Activated naive CD4-positive, alpha-beta T cell treated with anti-CD3 and anti-CD28 coated beads, Interleukin-2, amount 50 U/mL, for 72 hours (primary cell): ENCODE measurements at places on chromosomes 7 and 10.

DNA sequence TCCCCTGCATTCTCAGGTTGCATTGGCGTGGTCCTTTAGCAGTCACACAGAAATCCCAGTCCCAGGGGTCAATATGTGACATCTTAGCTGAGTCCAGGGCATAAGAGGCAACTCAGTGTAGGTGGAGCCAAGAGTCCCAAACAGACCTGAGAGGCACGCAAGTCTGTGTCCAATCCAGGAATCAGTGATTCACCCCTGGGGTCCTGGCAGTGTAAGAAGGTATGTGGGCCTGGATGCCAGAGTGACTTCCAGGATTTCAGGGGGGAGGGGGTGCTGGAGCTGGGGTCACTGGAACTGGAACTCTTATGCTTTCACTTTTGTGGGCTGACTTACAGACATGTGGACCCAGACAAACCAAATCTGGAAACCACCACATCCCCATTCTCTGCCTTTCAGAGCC lies 26.8 kb downstream of the FRMPD2 start:
- DNase-seq, result no peak

DNA sequence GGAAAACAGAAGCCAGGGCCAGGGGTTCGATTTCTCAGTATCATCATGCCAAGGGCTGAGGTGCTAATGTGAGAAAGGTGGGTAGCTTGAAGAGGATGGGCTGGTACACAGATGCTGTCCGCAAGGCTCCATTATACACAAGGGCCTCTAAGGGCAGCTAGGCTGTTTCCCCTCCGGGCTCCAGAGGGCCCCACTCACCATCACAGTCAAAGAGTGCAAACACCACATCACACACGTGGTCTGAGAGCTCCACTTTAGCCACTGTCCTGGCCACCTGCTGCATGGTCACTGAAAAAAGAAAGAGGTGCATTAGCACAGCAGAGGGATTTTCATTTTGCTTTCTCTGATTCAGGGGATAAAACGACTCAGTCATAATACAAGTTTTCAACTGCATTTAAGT lies 20.9 kb upstream of the DNAJB12 start:
- no peak for DNase-seq

DNA sequence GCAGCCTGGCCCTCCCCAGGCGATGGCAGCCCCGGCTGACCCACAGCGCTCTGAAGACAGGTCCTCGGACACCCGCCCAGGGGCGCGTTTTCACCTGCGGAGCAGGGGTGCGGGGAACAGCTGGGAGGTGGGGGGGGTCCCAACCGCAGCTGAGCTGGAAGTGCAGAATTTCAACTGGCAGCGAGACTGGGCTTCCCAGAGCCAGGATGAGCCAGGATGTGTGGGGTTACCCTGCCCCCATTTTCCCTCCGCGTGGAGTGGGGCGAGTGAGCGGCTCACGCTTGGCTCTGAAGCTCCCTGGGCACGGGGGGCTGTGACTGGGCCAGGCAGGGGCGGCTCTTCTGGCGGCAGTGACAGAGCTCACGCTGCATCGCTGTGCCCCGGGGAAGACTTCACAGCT lies 70.2 kb downstream of the DNAJB6 start:
- DNase-seq, result no peak

DNA sequence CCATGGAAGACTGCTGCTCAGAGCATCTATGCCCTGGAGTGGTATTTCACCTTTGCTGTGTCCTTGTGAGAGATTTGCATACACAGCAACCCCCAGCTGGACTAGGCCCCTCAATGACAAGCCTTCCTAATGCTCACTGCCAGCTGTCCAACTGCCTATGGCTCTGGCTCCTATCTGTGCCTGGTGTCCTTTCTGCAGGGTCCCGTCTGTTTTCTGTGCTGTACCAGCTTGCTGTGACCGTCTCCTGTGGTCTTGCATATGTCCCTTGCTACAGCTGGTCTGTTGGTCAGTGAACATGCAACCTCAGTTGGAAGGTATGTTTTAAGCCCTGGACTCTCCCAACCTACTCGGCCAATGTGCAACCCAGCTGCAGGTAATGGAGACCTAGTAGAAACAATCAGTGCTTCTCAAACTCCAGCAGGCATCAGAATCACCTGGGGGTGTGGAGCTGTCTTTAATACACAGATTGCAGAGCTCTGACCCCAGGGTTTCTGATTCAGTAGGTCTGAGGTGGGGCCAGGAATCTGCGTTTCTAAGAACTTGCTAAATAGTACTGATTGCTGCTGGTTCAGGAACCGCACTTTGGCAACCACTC lies 306.4 kb upstream of the ZNF32 start:
- DNase-seq, result no peak

DNA sequence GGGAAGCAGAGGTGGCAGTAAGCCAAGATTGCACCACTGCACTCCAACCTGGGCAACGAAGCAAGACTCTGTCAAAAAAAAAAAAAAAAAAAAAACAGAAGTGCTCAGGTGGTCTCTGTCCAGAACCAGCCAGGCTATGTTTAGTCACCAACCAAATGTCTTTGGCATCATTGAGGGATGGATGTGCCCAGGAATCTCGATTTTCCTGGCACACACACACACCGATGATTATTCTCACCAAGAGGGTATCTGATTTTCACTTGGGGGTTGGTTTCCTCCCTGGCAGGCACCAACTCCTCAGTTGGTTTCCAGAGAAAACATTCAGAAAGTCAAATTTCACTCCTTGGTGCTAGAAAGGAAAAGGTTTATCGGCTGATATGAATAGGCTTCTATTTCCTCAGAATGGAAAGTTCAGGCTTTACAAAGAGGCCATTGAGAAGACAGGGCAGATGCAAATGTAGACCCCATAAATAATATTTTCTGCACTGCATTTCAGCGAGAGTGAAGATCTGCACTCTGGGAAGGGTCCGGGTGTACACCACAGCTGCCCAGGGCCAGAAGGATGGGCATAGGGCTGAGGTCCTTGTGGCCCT lies 154.8 kb downstream of the TNS3 start:
- no peak for DNase-seq

GRCh38 chr10:58806970-58807628 lies 294.4 kb downstream of the BICC1 start:
- DNase-seq, result no peak

GRCh38 chr7:122984021-122984420 lies 11.5 kb downstream of the TAS2R16 start:
- DNase-seq, result no peak

DNA sequence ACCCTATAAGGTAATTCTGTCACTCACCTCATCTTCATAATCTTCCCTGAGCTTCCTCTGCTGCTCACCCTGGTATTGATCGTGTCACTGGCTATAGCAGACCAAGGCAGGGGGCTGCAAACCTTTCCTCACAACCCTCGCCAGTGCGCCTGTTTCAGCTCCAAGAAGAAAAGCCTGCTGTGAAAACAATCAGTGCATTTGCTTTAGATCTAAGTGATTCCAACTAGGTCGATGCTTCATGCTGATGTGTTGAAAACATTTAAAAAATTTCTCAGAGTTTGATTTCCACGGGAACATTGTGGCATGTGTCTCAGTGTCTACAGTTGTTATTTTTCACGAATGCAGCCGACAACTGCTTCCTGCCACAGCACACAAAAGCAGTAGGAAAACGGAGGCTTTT lies 27.3 kb downstream of the POU6F2 start:
- no peak for DNase-seq

- DNase-seq, result no peak
Measured at GRCh38 chr7:38477333-38477732, 153.8 kb downstream of the AMPH start.

- no peak for DNase-seq
Measured at GRCh38 chr7:129525225-129525862, 23.0 kb downstream of the SMKR1 start.

DNA sequence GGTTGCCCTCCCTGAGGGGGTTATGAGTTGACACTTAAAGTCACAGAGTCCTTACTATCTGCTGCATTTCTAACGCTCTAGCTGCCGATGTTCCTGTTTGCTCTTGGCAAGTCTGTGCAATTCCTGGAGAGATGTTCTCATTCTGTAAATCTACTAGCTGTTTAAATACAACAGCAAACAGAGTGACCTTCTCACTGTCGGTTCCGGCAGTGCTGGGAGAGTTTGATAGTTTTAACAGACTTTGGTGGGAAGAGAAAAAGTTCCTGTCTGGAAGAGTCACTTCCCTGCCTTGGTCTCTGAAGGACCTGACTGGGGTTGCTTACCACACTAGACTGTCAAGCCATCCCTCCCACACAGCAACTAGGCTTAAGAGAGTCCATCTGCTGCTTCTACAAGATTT lies 63.3 kb upstream of the ELMO1 start:
- no peak for DNase-seq

GRCh38 chr7:151248346-151249033 lies at the start of gene SMARCD3:
SMARCD3 (minus strand) TSS chr7:151248694; CDS start chr7:151248562, 132 bp downstream.
- DNase-seq, result no peak

DNA sequence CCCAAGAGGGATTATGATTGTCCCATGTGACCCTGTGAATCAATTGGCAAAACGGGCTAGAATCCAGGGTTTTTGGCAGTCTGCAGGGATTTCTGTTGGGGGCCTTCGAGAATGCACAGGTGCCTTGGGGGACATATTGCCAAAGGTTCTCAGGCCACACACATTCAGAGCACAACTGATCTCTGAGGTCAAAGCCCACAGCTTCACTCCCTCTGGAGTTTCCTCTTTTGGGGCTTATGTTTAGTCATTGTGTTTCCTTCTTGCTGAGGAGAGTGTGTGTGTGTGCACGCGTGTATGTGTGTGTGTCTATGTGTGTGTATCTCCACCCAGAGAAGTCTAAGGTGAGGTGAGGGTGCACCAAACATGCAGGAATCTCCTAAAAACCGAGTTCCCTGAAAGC lies 8.8 kb downstream of the PPIF start:
- peak; percentile 3 for DNase-seq

- DNase-seq, result no peak
Measured at GRCh38 chr10:61376908-61377368, 76.2 kb downstream of the TMEM26 start.

DNA sequence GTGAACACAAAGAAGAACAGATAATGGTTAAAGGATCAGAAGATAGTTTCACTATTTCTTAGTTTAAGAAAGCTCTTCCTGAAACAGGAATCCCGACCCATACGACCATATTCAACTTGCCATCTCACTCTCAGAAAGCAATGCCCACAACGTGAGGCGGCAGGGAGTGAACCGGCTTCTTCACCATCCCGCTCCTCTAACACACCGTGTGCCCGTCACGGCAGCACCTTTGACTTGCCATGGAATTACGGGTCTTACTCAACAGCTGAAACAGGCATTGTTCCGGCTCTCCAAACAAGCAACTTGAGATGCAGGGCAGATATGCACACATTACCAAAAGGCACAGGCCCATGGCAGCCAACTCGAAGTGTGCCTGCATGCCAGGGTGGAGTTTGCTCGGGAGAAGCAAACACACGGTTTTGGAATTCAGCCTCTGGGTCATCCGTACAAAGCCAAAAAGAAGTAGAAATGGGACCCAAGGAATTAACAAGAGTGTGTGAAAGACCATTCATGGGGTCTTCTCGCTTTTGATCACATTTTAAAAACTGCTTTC lies 293.6 kb downstream of the DNAJB6 start:
- DNase-seq, result no peak

GRCh38 chr7:120628251-120628650 lies 229.7 kb downstream of the TSPAN12 start:
- DNase-seq, result no peak

DNA sequence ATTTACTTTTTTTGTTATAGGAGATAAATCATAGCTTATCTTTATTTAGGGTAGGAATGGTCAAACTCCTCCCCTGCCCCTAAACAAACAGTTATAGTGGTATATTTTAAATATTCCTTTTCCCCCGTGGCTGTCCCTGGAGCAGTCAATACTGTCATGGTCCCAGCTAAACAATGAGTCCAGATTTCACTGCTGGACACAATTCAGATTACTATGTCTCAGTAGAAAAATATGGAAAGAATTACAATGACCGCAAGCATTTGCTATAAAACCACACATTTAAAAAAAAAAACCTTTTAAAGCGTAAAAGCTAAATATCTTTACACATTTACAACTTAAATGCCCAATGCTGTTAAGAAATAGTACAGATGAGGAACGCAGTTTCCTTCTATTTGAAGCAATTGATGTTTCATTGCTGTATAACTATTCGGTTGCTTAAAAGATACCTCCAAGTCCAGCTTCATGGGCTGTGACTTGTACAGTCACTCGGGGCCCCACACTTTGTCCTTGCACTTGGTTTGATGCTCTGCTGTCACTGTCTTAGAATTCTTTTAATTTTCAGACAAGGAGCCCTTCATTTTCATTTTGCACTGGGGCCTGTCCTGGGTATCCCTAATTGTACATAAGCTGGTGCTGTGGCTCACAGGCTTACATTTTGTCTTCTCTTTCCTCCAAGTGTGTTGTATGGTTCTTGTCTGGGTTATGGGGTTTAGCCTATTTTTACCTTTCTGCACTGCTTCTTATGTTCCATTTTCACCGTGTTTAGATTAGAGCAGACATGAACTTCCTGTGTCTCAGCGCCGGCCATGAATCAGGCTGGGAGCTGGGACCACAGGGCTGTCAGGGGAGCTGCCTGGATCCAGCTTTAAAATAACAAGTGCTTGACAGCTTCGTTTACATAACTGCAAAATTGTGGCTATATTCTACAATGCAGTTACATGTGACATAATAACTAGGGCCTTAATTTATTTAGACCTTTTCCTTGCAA lies 530.2 kb upstream of the FZD8 start:
- no peak for DNase-seq

DNA sequence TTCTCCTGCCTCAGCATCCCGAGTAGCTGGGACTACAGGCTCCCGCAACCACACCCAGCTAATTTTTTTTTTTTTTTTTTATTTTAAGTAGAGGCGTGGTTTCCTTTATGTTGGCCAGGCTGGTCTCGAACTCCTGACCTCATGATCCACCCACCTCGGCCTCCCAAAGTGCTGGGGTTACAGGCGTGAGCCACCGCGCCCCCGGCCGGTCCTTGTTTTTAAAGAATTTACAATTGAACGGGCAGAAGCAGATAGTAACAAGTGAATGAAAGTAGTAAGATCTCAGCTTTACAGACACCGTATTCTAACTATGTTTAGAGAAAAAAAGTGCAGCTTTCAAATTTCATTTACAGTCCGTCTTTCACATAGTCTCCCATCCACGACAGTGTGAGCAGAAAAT lies 112.5 kb upstream of the VWC2 start:
- no peak for DNase-seq

DNA sequence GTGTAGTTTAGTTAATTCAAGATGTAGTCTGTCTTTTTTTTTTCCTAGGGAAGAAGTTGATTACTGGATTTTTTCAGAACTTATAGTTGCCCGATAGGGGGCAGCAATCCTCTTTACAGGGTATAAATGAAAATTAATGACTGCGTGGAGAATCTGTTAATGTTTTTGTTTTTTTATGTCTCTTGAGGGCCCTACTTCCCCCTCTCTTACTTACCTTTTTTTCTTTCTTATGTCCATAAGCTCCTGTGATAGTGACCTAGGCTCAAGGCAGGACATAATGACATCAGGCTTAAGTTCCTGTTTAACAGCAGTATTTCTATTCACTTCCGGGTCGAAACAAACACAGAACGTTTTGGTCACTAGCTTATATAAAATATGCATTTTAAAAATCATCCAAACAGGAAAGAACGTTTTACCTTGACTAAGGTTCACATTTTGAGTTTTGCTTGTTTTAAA lies 18.8 kb downstream of the CDC123 start:
- no peak for DNase-seq

DNA sequence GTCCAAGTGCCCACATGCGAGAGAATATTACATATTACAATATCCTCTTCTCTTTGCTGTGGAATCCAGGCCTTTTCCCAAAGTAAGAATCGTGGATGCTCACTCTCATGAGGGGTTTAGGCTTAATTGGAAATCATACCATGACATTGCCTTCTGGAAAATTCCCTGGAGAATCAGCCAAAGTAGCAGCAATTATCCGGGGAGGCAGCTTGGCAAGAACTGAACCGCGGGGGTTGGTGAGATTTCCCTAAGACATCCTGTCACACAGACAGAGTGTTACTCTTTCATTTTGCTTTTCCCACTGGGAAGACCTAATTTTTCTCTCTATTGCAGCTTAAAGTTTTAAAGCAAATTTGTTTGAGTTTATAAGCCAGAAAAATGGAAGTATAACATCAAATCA lies 463.6 kb upstream of the DPP6 start:
- DNase-seq, result no peak
